ENCODE measurements at places on chromosomes 3 and 15.

- peak; percentile 62 for DNase-seq
Measured at GRCh38 chr15:63504979-63505841, 817 bp downstream of the USP3 start.

DNA sequence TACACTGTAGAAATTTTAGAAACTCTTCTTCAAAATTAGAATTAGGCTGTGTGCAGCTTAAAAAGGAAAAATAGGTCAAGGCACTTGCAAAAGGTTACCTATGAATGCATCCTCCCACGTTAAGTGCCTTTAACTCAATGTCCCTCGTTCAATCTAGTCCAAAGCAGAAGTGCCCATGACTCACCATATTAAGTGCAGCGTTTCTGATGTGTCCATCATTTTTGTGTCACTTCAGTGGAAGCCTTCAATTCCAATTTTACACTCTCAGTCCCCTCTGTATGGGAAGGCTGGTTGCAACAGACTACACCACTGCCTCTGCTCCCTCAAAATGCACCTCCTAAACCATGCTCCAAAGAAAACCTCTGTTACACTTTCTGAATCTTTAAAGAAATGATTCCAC, 53.4 kb downstream of the FOXB1 start:
- DNase-seq = no peak

GRCh38 chr3:15342246-15342645, 9.9 kb upstream of the SH3BP5 start:
- DNase-seq = no peak

- no peak for DNase-seq
Measured at GRCh38 chr3:22039161-22039560, 288.2 kb upstream of the ZNF385D start.

DNA sequence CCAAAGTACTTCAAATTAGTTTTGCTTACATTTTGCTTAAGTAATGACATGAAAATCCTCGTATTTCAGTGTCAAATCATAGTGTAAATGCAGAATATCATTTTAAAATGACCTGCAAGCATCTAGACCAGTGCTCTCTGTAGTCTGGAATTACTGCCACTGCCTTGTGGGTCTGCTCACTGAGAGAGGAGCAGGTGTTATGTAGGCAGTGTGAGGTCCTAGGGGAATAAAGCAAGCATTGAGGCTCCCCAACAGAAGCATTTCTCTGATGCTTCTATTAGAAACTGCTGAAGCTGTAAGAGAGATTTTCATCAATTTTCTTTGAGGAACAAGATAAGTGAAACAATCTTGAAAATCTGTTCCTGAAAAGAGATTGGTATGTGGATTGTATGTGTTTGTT, 253.2 kb downstream of the BBX start:
- no peak for DNase-seq

GRCh38 chr15:83472151-83472550, 25.0 kb downstream of the SH3GL3 start:
- no peak for DNase-seq

DNA sequence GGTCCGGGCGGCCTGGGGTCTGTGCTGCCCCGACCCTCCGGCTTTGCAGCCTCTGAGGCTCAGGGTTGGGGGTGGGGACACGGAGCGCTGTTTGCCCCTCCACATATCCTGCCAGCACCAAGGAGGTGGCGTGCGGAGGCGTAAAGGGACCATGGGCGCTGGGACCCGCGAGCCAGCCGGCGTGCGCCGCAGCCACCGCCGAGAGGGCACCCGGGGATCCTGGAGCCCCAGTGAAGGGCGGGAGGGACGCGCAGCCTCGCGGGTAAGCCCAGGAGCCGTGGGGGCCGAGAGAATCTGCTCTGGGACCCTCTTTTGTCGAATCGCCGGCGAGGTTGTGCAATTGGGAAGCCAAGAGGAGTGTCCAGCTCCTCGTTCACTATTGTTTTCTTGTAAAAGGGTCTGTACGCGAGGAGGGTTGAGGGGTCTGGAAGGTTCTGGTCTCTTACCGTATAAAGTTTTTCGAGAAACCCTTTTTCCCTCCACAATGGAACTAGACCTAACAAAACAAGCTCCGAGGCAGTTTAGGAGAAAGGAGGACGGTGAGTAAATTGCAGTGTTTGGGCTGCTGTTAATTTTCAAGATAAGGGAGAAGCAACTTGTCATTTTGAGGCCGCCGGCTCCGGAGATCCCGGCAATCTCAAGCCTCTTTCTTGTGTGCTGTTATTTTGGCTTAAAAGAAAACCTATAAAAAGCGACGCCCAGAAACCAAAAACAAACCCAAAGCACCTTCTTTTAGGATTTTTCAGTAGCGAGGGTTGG, 29.9 kb upstream of the ST3GAL6 start:
- DNase-seq = peak; percentile 24
